BJ (cell line): ENCODE measurements at places on chromosomes 1 and 21.

- no peak for DNase-seq
Measured at GRCh38 chr1:235113183-235113917, 15.3 kb downstream of the TOMM20 start.

DNA sequence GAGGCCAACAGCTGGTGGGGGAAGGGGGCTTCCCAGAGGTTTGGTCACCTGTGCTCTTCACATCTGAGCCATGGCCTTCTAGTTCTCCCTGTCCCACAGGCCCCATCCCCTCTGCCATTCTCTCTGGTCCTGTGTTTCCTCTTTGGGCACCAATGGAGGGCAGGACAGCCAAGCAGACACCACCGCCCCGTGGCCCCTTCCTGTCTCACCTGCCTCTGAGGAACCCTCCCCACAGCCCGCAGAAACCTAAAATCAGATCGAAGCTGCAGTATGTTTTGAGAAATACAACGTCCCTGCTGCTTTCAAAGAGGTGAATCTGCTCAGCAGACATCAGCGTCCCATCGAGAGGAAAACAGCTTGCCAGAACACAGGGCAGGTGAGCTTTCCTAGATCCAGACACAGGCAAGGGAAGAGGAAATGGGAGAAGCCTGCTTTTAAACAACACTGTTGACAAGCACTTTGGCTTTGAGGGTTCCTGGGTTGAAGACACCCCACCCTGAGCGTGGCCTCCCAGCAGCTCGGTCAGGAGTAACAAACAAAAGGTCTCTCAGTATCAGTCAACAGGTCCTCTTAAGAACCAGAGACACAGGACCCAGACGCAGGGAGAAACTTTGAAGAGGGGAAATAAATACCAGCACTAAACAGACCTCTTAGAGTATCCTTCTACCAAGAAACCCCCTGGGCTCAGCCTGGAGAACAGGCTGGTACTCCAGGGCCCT is 2.3 kb downstream of the PANK4 start:
- DNase-seq = no peak

- DNase-seq = no peak
Measured at GRCh38 chr1:181718034-181718433, 234.7 kb downstream of the CACNA1E start.

- no peak for DNase-seq
Measured at GRCh38 chr1:174448974-174449373, 1.2 kb downstream of the GPR52 start.

GRCh38 chr1:248686815-248687214 is 15.8 kb downstream of the OR14I1 start:
- no peak for DNase-seq

GRCh38 chr1:53334312-53334711 is 6.4 kb upstream of the LRP8 start:
- no peak for DNase-seq

- DNase-seq = no peak
Measured at GRCh38 chr21:42062236-42063022, 8.7 kb upstream of the UMODL1 start.

- DNase-seq = no peak
Measured at GRCh38 chr1:31593770-31594632, 17.7 kb downstream of the TINAGL1 start.

GRCh38 chr1:51215169-51215568 is 20.9 kb upstream of the RNF11 start:
- no peak for DNase-seq

DNA sequence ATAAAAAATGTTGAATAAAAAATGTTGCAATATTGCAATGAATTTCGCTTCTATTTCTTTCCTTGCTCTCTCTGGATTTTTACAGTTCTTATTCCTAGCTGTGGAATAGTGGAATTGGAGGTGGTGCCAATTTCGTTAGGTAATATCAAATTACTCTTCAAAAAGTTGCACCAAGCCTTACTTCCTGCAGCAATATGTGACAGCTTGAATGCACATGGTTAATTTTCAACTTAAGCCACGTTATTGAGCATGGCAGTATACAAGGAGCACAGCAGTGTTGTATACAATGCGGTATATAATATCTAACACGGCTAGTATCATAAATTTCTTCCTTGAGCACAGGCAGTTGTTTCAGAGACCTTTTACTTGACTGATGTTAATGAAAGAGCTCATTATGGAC is 152.5 kb downstream of the NOS1AP start:
- DNase-seq = no peak

DNA sequence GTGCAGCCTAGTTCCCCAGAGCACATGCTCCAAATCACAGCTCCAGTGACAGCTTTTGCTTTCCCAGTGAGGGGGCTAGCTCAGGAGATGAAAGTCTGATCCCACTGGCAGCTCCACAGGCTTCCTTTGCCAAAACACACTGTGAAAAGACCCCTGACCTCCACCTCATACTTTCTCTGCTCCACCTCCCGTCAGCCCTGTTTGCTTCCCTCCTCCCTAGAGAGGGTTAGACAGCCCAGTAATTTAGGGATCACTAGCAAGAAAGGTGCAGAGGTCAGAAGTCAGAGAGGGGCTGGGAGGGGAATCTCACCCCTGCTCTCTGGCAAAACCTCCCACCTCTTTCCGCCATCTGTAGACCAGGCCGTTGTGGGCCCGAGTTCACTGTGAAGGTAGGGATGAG is 62.8 kb downstream of the PLXNA2 start:
- no peak for DNase-seq

DNA sequence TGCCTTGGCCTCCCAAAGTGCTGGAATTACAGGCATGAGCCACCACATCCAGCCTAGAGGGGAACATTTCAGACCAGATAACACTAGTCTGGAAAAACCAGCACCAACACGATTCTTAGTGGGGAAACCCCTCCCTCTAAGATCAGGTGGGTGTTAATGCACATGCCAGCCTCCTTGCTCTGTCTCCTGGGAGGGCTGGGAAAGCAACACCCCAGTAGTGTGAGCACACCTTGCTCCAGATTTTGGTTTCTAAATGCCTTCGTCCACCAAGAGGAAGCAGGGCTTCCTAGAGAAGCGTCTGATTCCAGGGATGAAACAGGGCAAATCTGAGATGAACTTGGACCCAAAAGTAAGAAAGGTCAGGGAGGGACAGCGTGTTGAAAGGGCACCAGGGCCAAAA is 2.2 kb upstream of the KRTAP10-4 start:
- no peak for DNase-seq

DNA sequence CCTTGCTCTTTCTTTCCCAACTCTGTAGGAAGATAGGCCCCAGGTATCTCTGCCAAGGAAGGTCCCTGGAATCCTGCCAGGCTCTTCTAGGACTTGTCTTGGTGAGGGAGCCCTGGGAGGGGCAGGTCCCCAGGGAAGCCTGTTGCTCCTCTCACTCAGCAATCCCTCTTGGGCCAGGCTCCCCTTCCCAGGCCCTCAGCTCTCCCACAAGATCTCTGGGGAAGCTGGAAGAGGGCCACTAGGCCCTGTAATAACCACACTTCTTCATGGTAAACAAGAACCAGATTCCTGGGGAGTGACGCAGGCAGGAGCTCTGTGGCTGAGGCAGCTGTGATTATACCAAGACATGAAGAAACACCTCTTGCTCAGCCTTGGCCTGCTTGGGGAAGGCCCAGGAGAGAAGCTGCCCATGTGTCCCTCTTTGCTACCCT is 9.9 kb upstream of the MAPKAPK2 start:
- peak; percentile 97 for DNase-seq

GRCh38 chr1:19317126-19317910 is 5.2 kb downstream of the SLC66A1 start:
- DNase-seq = no peak

GRCh38 chr1:125066385-125066784 is 3881.6 kb downstream of the SRGAP2C start:
- DNase-seq = no peak

- no peak for DNase-seq
Measured at GRCh38 chr21:45469273-45470086, 64.5 kb downstream of the COL18A1 start.

DNA sequence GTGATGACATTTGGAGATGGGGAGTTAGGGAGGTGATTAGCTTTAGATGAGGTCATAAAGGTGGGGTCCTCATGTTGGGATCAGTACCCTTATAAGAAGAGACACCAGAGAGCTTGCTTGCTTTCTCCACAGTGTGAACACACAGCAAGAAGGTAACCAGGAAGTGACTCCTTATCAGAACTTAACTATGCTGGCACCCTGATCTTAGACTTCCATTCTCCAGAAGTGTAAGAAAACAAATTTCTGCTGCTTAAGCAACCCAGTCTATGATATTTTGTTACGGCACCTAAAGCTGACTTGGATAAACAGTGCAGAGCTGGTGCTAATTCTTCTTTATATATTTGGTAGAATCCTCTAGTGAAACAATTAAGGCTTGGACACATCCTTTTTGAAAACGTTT is 346.0 kb downstream of the AGBL4 start:
- no peak for DNase-seq

DNA sequence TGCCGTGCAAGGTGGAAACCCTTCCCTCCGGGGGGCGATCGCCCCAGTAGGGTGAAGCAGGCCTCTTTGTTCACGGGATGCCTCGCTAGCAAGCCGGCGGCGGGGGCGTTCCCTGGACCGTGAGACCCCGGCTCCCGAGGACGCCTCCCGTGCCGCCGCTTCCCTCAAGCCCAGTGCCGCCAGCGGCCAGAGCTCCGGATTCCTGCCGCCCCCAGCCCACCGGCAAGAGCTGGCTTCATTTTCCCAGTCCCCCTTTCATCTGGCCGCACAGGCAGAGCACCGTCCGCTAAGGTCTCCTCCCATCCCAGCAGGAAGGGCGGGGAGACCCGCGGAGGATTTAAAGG is 16.3 kb downstream of the IER5 start:
- no peak for DNase-seq

GRCh38 chr1:118317842-118318614 is 133.0 kb upstream of the SPAG17 start:
- DNase-seq = no peak

- DNase-seq = no peak
Measured at GRCh38 chr1:119988306-119989062, 81.0 kb downstream of the NOTCH2 start.

GRCh38 chr1:47753808-47754207 is 243.4 kb downstream of the TRABD2B start:
- no peak for DNase-seq

DNA sequence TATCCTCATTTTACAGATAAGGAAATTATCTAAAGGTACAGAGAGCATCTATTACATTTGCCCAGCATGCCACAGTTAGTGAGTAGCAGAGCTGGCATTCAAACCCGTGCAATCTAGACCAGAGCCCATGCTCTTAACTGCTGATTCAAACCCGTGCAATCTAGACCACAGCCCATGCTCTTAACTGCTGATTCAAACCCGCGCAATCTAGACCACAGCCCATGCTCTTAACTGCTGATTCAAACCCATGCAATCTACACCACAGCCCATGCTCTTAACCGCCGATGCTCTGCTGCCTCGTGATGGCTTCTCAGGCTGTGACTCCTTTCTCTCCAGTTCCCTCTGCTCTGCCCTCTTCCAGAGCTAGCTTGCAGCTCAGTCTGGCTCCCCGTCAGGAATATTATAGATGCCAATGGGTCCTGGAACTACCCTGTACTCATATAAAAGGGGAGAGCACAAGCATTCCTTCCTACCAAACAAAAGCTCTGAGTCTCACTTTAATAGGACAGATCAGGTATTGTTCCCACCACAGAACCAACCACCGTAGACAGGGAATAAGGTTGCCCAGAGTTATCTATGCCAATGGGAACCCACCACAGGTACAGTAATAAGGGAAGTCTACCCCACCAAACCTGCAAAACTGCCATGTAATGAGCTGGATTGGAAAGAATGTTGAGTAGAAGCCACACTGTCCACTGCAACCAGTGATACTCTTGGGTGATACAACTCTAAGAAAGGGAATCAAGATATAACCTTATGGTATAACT is 78.4 kb downstream of the SMYD3 start:
- DNase-seq = peak; percentile 81

- DNase-seq = no peak
Measured at GRCh38 chr21:40120940-40121575, 253.8 kb downstream of the PCP4 start.

- DNase-seq = peak; percentile 21
Measured at GRCh38 chr1:169538998-169539871, 47.0 kb downstream of the F5 start.

DNA sequence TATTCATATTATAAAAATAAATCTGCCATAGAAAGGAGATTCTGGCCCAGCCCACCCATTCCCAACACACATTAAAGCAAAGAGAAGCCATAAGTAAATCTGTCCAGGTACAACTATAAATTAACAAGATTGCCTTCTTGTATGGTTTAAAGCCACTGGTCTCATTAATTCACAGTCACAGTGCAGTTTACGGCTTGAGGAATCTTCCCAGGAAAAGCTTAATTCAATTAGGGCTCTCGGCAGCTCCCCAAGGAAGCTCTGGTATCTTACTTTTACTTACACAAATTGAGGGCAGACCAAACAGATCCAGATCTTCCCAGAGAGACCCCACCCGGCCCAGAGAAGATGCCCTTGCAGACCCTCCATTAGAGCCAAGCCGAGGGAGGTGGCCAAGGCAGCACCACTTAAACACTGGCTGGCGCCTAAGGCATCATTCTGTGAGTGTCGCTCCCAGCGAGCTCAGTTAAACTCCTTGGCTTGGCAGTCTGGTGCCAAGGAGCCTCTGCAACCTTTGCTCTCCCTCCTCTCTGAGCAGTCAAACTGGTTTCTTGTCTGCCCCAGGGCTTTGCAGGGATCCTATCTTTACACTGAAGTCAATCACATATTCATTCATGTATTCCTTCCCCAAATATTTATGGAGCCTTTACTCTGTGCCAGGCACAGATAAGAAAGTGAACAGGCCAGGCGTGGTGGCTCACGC is 10.7 kb downstream of the SLC9A1 start:
- no peak for DNase-seq

DNA sequence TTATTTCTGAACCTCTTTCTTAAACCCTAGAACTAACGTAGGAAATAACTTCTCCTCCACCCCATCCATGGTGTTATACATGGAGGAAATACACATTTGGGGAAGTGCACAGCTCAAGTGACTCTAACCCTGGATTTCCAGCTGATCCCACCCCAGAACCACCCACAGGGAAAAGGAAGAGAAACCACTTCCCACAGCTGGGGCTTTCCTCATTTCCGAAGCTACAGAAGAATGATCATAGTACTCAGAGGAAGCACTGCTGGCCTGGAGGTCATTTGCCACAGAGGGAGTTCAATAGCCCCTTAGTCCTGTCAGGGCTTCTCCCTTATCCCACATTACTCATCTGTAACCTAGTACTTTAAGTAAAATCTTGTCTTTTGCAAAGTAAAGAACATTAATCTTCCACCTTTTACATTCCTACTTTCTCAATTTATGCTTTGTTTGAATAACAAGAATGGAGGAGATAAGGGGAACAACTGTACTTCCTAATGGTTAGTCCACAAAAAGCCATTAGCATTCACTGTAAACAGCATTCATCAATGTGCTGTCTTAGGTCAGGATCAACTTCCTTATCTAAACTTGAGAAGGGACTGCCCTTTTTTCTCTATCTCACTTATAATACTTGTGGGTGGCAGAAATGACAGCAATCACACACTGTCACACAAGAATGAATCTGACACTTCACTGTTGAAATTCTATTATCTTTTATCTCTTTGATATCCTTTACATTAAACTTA is 63.0 kb upstream of the RGS1 start:
- DNase-seq = no peak

GRCh38 chr1:28154078-28154594 is 22.4 kb downstream of the PTAFR start:
- no peak for DNase-seq

- DNase-seq = no peak
Measured at GRCh38 chr1:174000371-174000770, 21.8 kb downstream of the RC3H1 start.
